ENCODE measurements at places on chromosomes 5 and 9.
A peak's percentile ranks its signal among the peaks of the same experiment; 100 is the strongest.

GRCh38 chr9:35636135-35636876, 14.4 kb downstream of the SIT1 start:
- no peak for DNase-seq

DNA sequence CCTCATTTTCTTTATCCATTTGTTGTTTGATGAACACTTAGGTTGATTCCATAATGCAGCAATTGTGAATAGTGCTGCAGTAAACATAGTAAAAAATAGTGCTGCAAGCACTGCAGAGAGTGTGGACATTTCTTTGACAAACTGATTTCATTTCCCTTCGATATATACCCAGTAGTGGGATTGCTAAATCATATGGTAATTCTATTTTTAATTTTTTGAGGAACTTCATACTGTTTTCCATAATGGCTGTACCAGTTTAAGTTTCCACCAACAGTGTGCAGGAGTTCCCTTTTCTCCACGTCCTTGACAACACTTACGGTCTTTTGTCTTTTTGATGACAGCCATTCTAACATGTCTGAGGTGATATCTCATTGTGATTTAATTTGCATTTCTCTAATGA, 138.2 kb upstream of the PLPPR1 start:
- DNase-seq = no peak

GRCh38 chr9:19989213-19989612, 200.4 kb upstream of the SLC24A2 start:
- no peak for DNase-seq

DNA sequence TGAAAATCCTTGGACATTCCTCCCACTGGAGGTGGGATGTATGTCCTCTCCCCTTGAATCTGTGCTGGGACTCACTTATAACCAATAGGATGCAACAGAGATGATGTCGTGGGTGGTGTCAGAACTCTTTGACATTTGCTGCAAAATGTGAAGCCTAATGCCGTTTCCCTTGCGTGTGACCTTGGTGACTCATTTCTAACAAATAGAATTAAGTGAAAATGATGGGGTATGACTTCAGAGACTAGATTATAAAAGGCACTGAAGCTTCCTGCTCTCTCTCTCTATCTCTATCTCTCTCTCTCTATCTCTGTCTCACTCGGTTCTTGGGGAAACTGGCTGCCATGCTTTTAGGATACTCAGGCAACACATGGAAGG, 126.1 kb upstream of the STC2 start:
- no peak for DNase-seq

- no peak for DNase-seq
Measured at GRCh38 chr9:101130054-101130453, 101.5 kb downstream of the PLPPR1 start.

DNA sequence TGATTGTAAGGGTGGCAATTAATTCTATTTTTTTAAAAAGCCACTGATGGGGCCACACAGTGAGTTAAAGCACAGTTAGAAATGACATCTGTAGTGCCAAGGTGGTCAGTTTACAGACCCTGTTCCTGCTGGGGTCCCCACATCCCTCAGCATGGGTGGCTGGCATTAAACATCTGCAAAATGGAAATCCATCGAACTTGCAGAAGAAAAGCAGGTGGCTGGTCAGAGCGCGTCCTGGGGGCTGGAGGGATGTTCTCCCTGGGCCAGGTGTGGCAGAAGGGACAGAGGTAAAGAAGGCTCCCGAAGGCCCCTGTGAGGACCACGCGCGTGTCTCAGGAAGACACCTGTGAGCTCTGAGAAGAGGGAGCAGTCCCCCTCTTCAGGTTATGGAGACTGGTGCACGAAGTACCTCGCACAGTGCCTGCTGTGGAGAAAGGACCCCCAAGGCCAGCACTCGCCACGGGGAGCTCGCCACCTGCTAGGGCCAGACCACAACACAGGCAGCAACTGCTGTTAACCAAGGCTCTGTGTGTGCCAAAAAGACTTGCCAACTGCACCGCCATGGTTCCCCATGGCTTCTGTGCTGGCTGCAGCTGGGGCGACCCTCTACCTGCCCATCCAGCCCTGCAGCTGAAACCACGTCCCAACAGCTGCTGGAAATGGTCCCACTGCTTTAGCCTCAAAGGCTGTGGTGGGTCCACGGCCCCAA, 65.2 kb downstream of the RASGEF1C start:
- DNase-seq = no peak

DNA sequence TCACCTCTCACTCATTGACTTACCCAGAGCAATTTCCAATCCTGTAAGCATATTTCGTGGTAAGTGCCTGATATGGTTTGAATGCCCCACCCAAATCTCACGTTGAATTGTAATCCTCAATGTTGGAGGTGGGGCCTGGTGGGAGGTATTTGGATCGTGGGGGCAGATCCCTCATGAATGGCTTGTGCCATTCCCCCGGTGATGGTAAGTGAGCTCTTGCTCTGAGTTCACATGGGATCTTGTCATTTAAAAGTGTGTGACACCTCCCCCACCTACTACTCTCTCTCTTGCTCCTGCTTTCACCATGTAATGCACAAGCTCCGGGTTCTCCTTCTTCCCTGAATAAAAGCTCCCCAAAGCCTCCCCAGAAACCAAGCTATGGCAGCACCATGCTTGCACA, 1165.5 kb downstream of the CDH12 start:
- no peak for DNase-seq

DNA sequence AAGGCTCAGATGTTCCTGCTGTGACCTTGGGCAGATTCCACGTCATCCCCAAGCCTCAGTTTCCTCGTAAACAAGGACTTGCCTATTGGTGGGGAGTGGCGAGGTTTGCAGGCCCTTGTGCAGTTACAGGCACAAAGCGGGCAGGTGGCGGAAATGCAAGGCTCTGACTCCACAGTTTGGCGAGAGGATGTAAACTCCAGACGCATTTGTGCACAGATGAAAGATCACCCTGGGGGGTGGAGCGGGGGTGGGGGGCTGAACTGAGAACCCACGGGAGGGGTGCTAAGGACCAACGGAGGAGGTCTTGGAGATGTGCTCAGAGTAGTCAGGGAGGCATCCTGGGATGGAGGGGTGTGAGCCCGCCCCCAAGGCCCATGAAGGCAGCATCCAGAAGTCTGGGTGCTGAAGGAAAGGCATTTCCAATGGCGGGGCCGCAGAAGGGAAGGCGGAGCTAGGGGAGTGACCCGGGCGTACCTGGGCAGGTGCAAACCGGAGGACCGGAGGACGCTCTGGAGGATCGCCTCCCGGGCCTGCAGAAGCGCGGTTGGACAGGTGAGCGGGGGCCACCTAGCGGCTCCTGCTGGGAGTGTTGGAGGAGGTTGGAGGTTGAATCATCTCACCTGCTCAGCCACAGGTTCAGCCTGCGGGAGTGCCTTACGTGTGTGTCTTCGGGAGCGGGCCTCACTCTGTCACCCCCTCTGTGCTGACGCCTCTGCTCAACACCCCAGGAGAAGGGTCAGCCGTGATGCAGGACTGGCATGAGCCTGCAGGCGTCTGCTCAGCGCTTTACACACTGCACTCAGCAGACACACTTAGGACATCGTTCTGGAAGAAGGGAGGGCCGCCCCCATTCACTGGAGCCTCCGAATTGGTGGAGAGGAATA, 1.9 kb upstream of the FIBCD1 start:
- DNase-seq = peak; percentile 87

DNA sequence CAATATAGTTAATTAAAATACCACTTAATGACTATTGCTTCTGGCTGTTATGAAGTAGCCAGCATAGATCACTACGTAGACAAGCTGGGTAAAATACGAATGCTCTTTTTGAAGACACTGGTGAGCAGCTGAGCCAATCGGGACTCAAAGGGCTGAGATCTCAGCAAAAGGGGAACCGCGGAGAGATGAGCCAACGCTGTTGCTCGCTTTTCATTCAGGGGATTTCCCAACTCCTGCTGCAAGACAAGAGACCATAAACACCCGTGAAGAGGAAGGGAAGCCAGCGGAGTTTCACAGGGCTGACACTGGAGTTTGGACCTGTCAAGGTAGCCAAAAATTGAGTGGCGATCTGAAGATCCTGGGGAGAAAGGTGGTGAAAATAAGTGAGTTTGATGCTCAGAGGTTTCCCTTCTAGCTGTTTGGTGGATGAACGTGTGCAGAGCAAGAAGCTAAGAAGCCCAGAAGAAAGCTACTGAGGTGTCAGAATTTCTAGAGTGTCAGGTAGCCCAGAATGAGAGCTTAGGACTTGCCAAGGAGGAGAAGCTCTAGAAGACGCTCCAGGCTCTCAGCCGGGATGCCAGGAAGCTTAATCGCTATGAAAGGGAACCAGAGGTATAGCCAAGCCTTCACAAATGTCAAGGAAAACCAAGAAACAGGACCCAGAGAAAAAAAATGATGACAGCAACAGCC, 79.6 kb upstream of the RNU6ATAC start:
- DNase-seq = no peak

DNA sequence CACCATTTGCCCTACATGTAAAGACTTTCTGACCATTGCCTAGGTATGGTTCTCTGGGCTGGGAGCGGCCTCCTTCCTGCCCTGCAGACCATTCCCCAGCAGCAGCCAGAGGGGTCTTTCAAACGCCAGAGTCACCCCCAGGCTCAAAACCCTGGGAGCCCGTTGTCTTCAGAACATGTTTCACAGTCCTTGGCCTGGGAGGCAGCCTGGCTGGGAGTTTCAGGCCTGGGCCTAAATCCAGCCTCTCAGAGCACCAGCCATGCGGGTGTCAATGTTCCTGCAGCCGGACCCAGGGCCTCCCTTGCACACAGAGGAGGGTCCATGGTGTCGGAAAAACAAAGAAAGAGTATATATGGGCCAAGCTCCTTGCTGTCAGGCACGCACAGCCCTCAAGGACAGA, 145.2 kb upstream of the FOXD4L5 start:
- DNase-seq = no peak

GRCh38 chr5:3912790-3913189, 317.2 kb downstream of the IRX1 start:
- no peak for DNase-seq

- no peak for DNase-seq
Measured at GRCh38 chr9:136233411-136233810, 12.2 kb downstream of the QSOX2 start.

- no peak for DNase-seq
Measured at GRCh38 chr9:119559056-119559455, 189.8 kb upstream of the BRINP1 start.

- no peak for DNase-seq
Measured at GRCh38 chr9:70425192-70425591, 10.7 kb upstream of the KLF9 start.

DNA sequence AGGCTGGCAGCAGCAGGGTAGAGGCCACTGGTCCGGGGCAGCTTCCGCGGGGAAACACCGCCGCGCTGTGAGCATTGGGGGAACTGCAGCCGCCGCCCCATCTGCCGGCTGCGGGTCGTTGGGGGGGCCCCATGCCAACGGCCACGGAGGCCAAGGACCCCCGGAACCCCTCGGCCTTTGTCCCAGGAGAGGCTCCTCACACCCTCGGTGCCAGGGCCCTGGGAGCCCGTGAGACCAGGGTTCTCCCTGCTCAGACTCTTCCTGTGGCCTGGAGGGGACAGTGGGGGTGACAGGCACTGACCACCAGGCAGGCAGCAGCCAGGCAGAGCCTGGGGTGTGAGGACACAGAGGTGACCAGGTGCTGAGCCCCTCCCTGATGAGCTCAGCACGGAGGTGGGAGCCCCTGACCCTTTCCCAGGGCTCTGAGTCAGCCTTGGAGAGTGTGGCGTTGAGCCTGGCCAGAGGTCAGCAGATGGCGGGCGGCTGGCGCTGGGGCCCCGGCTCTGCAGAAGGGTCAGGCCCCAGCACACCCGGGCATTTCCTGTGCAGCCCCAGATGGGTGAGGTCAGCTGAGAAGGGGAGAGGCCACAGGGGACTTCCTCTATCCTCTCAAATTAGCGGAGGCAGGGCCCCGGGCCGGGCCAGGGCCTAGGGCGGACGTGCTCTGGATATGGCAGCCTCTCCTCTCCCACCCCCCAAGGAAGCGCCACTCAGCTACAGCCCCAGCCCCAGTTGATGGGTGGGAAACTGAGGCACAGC, 17.9 kb upstream of the EGFL7 start:
- peak; percentile 27 for DNase-seq

DNA sequence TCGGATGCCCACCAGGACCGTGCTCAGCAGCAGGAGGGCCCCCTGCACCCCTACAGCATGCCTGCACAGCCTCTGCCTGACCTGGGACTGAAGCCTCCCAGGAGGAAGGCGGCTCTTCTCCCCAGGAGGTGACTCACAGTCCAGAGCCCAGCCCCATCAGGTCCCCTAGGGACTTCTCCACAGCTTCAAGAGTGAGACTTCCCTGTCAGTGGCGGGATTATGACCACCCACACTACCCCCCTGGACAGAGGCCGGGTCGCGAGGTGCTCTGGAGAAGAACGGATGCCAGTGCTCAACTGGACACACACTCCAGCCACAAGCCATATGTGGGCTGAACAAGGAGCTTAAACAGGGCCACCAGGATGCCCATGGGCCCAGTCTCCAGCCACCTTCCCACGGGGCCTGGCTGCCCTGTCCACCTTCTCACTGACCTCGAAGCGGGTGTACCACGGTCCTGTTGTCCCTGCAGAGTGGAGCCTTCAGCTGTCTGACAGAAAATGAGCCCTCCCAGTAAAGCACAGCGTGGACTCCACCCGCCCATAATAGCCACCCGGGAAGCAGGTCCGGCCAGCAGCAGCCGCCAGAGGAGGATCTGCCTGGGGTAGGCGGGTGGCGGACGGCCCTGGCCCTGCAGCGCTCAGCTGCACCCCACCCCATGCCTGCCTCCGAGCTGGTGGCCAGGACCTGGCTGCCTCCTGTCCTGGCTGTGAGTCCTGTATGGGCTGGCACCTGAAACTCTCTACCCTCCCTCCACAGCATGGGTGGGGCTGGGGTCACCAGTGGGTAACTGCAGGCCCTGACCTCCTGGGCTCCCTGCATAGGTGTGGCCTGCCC, 54.7 kb downstream of the SEMA4D start:
- no peak for DNase-seq

GRCh38 chr5:134521841-134522240, 3.6 kb upstream of the JADE2 start:
- DNase-seq = no peak

GRCh38 chr5:139688751-139689372, 40.7 kb downstream of the CXXC5 start:
- DNase-seq = peak; percentile 73

DNA sequence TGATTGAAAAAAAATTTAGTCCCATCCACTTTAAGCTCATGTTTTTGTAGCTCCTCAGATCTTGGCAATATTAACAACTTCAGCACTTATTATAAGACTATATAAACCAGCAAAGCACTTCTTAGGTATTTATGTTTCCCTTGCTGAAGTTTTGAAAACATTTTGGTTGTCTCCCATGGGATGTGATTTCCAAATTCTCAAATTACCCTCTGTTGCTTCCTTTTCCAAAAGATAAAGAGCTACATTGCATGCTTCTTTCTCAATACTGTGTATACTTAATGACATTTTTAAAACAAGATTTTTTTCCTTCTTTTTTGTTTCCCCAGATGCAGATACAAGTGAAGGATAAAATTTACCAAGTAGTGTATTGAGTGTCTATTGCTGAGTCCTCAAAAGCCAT, 567.1 kb downstream of the CSNK1G3 start:
- DNase-seq = no peak

GRCh38 chr5:67401172-67401571, 204.6 kb upstream of the CD180 start:
- DNase-seq = no peak

- no peak for DNase-seq
Measured at GRCh38 chr5:173089581-173089980, 33.4 kb downstream of the CREBRF start.

Measured in pancreas (tissue), 10 donors.